ENCODE measurements at places on chromosomes 5 and 9.

GRCh38 chr5:33102551-33102950 is 338.2 kb upstream of the TARS1 start:
- H3K27me3 ChIP-seq = no peaks in the 10 kb centered on the region
- H3K36me3 ChIP-seq = peaks cover 6% of the 10 kb centered on the region
- DNase-seq = no peak
- H3K4me3 ChIP-seq = no peak overlapping the region
- no peaks in the 10 kb centered on the region for H3K4me1 ChIP-seq
- no peak overlapping the region for H3K27ac ChIP-seq

GRCh38 chr5:14366763-14367162 is 214.8 kb upstream of the OTULINL start:
- no peaks in the 10 kb centered on the region for H3K36me3 ChIP-seq
- H3K27me3 ChIP-seq = no peaks in the 10 kb centered on the region
- DNase-seq = no peak
- peaks cover 31% of the 10 kb centered on the region for H3K4me1 ChIP-seq

DNA sequence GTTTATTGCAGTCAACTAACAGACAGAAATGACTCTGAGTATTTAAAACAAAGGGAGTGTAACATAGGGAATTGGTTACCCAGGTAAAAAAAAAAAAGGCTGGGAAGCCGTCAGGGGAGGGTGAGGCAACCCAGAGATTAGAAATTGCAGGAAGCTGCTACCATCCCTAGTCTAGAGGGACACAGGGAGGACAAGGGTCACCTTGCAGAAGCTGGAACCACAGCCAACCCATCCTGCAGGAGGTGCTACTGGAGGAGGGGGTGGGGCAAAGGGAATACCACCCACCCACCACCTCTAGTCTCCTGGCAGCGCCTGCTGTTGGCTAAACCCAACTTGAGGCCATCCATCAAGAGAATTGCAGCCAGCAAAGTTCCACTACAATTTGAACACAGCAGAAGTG is 6.5 kb downstream of the CAST start:
- DNase-seq = no peak
- no peaks in the 10 kb centered on the region for H3K36me3 ChIP-seq
- no peak overlapping the region for H3K4me3 ChIP-seq
- no peak overlapping the region for H3K27ac ChIP-seq
- H3K4me1 ChIP-seq = peaks cover 23% of the 10 kb centered on the region

- H3K36me3 ChIP-seq = no peaks in the 10 kb centered on the region
- no peak overlapping the region for H3K27ac ChIP-seq
- no peak for DNase-seq
- peaks cover 16% of the 10 kb centered on the region for H3K27me3 ChIP-seq
- H3K4me1 ChIP-seq = peaks cover 6% of the 10 kb centered on the region
- no peak overlapping the region for H3K4me3 ChIP-seq
Measured at GRCh38 chr5:82521431-82522051, 243.4 kb upstream of the RPS23 start.

DNA sequence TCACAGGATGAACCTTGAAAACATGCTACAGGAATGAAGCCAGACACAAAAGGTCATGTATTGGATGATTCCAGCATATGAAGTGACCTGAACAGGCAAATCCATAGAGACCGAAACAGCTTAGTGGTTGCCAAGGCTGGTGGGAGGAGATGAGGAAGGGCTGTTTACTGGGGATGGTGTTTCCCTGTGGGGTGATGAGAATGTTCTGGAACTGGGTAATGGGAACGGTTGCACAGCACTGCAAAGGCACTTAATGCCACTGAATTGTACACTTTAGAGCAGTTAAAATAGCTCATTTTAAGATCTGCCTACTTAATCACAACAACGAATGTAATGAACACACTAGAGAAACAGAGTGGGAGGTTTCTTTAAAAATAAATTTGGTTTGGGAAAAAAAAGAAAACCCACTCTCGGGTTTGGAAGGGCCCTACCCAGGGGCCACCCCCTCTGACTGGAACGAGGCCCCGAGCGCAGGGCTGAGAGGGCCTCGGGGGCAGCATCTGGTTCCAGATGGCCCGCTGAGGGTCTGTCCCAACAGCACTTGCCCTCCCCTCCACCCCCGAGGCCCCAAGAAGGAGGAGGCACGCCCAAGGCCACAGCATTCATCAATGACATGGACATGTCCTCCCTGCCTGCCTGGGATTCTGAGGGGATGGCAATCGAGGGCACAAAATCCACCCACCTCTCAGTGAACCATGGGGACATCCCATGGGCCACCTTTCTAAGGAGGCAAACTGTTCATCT is 31.7 kb downstream of the SARDH start:
- no peaks in the 10 kb centered on the region for H3K27me3 ChIP-seq
- no peak overlapping the region for H3K4me3 ChIP-seq
- no peaks in the 10 kb centered on the region for H3K36me3 ChIP-seq
- DNase-seq = no peak

- peaks cover 7% of the 10 kb centered on the region for H3K27me3 ChIP-seq
- DNase-seq = no peak
- no peak overlapping the region for H3K27ac ChIP-seq
- H3K36me3 ChIP-seq = no peaks in the 10 kb centered on the region
- no peaks in the 10 kb centered on the region for H3K4me1 ChIP-seq
Measured at GRCh38 chr9:133264235-133264764, 10.7 kb downstream of the ABO start.

DNA sequence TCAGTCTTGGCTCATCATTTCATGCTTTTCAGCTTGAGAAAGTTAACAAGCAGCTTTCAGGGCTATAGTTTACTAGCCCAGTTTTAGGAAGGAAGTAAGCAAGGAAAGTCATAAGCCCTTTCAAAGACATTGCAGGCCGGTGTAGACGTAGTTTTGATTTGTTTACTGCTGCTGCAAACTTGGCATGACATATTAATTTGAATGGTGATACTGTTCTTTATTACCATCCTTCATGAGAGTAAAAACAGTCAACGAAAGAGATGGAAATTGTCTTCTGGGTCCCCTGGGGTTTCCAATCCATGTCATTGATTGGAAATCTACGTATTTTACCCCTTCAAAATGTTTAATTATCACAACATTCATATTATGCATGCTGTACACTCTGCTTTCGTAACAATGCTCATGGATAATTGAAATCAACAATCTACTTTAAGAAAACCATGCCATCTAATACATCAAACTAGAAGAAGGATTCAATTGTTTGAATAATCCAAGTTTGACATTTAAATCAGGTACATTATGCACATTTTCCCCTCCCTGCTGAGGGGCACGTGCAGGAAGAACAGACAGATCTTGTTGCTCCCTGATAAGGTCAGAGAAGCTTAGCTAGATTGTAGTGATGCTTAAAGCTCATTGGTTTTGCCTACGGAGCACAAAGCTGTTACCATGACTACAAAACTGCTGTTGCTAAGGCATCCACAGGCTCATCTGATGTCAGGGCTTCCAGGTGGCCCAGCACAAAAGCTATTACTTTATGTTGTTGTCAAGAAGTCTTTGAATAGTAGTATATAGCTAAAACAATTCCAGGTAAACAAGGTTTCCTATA is 139.9 kb upstream of the PRLR start:
- H3K27me3 ChIP-seq = no peaks in the 10 kb centered on the region
- no peak overlapping the region for H3K27ac ChIP-seq
- no peak for DNase-seq
- H3K4me1 ChIP-seq = no peaks in the 10 kb centered on the region
- H3K36me3 ChIP-seq = no peaks in the 10 kb centered on the region

DNA sequence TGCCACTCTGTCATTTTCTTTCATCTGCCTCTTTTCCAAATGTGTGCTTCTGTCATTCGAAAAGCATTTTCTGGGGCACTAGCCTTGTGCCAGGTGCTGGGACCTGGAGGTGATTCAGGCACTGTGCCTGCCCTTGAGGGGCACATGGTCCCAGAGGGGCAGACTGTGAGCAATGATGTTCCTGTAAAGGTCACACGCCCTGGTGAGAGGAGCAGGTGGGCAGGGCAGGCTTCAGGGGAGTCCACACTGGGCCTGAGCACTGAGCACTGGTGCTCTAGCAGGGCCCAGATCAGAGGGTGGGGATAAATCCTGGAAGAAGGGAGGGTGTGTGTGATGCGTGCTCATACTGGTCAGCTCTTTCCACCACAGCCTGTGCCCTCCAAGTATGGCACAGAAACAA is 77.8 kb downstream of the COL15A1 start:
- no peaks in the 10 kb centered on the region for H3K36me3 ChIP-seq
- H3K4me1 ChIP-seq = peaks cover 5% of the 10 kb centered on the region
- DNase-seq = no peak
- peaks cover 9% of the 10 kb centered on the region for H3K27me3 ChIP-seq

DNA sequence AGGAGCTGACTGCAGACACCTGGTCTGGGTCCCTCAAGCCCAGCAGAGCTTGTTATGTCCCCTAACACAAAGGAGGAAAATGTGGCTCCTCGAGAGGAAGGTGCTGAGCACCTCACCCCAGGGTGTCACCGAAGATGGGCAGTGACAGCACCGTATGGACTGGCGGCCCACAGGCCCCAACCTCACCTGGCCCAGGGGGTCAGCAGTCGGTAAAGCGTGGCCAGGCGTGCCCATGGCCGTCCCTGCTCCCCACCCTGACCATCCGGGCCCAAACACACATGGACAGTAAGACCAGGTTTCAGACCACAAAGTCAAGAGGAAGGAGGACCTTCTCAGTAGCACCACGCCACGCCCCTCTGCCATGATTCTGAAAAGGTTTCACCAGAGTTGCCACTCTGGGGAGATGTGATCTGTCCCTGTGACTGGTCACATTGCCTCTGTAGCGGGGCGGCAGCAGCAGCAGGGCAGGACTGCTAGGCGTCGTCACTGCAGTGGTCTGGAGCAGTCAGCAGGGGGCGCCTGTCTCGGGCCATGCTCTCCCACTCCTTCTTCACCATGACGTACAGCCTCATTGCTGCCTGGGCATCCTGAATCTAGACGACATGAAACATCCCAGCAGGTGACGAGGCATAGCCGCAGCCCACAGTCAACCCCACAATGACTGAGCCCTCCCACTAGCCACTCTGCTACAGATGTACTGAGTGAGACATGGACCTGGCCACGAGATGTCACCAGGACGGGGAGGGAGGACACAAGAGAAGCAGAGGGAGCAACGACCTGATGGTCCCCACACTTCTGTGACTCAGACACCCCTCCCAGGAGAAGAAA is 11.1 kb downstream of the REXO4 start:
- DNase-seq = peak; percentile 85

DNA sequence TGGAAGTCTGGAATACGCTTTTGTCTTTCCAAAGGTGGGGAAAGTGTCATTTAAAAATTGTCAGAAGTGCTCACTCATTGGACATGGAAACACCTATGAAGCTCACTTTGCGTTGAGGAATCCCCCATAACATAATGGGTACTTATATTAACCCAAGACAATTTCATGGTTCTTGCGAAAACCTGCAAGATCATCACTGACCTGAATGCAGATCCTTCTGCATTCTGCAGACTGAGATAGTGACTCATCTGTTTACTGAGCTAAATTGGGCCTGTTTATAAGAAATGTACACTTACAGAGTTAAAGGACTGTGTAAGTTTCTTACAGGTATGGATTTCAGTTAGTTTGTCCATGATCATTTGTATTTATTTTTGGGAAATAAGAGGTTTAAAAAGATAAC is 153.0 kb downstream of the HMHB1 start:
- no peaks in the 10 kb centered on the region for H3K36me3 ChIP-seq
- no peaks in the 10 kb centered on the region for H3K4me1 ChIP-seq
- no peak for DNase-seq
- H3K27me3 ChIP-seq = no peaks in the 10 kb centered on the region
- H3K4me3 ChIP-seq = no peak overlapping the region

DNA sequence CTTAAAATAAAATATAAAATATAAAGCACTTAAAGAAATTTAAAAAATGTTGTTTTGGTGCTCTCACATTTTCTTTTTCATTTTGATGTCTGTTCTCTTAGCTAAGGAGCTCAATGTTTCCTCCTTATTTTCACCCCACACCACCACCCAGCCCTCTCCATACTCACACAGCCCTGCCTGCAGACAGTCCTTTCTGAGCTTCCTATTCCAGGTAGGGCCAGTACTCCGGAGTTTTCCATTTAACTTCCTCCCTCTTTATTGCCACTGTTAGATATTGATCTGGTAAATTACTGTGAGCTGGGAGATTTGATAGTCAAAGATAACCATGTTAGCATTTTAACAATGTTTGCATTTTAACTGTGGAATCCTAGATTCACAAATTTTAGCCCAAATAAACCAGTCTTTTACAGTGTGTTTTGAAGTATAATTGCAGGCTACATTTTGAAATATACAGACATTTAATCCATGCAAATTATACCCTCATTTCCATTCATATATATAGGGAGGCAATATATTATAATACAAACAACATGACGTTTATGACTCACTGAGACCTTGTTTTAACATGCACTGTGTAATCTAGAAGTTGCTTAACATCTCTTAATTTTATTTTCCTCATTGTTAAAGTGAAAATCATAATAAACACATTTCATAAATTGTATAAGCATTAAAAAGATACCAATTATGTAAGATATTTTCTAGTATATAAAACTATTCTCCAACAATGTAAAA is 927.1 kb downstream of the NR2F1-AS1 start:
- H3K36me3 ChIP-seq = no peaks in the 10 kb centered on the region
- H3K27ac ChIP-seq = no peak overlapping the region
- no peak overlapping the region for H3K4me3 ChIP-seq
- no peak for DNase-seq
- no peaks in the 10 kb centered on the region for H3K4me1 ChIP-seq

GRCh38 chr5:25850581-25850980 is 1187.8 kb downstream of the CDH9 start:
- no peaks in the 10 kb centered on the region for H3K27me3 ChIP-seq
- no peak overlapping the region for H3K4me3 ChIP-seq
- H3K27ac ChIP-seq = no peak overlapping the region
- DNase-seq = no peak
- no peaks in the 10 kb centered on the region for H3K4me1 ChIP-seq

DNA sequence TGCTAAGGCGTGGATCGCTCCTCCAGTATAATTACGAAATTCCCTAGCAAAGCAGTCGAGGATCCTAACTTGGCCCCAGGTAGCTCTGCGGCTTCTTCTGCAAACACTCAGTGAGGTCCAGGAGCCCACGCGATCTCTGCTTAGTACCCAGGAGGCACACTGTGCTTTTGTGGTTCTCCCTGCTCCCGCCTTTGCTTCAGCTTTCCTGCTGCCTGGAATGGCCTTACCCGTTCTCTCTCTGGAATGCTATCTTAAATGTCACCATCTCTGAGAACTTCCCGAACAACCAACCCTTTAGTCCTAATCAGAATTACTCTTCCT is 639 bp downstream of the INVS start:
- peak overlapping the region; percentile 96 for H3K27ac ChIP-seq
- peak overlapping the region; percentile 97 for H3K4me3 ChIP-seq
- peaks cover 1% of the 10 kb centered on the region for H3K36me3 ChIP-seq
- no peaks in the 10 kb centered on the region for H3K27me3 ChIP-seq
- peaks cover 42% of the 10 kb centered on the region for H3K4me1 ChIP-seq

Data from activated T-cell treated with anti-CD3 and anti-CD28 coated beads, Interleukin-2, amount 50 U/mL, for 72 hours (primary cell).